Motor neuron (in vitro differentiated cells): ENCODE measurements at places on chromosomes 1 and 21. TPM values are rescaled to one million over a fixed set of nuclear protein-coding genes. Genes with fewer than 3 reads are reported as not detected.
A peak's percentile ranks its signal among the peaks of the same experiment; 100 is the strongest.

The DPM3 gene
- total RNA-seq = 131 and 142 TPM in 2 replicates

The MR1 gene
- total RNA-seq = 18.6 and 18.9 TPM in 2 replicates

The CRNN gene
- total RNA-seq = 0.35 TPM in 1 of 2 replicates, not detected in the other

The CD247 gene
- total RNA-seq = 3.2 and 3.9 TPM in 2 replicates

- ATAC-seq = peak; percentile 49
Observed at GRCh38 chr1:242199776-242200458, 201.0 kb upstream of the MAP1LC3C start.

DNA sequence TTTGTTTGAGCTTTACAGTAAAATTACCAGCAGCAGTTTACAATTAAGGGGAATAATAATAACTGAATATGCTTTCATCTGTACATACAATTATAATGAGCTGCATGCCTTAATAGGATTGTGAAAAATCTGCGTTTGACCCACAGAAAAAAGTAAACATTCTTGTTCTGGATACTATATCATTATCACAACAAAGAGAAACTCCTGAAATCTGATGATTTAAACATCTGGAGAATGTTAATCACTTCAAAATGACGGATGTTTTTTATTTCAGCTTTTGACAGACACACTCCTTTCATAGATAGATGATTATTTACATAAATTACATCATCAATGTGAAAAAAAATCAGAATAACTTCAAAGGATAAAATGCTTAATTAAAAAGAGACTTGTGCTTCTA, 58.5 kb downstream of the TYW3 start:
- ATAC-seq = no peak

- ATAC-seq = no peak
Observed at GRCh38 chr1:239742416-239743109, 349.1 kb upstream of the FMN2 start.

GRCh38 chr1:160406131-160406968, 6.0 kb downstream of the VANGL2 start:
- no peak for ATAC-seq

DNA sequence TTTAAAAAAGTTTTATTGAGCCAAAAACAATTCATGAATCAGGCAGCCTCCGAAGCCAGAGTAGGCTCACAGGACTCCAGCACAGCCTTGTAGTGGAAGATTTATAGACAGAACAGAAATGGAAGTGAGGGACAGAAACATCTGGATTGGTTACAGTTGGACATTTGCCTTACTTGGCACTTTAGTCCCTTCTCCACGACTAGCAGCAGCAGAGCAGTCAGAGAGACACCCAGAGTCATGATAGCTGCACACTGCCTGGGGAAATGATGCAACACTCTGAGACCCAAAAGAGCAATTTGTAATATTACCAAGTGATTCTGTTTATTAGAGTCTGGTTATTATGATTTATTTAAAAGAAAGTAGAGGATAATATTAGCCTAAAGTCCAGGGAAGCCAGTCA, 72.2 kb upstream of the KRTAP11-1 start:
- ATAC-seq = peak; percentile 36

DNA sequence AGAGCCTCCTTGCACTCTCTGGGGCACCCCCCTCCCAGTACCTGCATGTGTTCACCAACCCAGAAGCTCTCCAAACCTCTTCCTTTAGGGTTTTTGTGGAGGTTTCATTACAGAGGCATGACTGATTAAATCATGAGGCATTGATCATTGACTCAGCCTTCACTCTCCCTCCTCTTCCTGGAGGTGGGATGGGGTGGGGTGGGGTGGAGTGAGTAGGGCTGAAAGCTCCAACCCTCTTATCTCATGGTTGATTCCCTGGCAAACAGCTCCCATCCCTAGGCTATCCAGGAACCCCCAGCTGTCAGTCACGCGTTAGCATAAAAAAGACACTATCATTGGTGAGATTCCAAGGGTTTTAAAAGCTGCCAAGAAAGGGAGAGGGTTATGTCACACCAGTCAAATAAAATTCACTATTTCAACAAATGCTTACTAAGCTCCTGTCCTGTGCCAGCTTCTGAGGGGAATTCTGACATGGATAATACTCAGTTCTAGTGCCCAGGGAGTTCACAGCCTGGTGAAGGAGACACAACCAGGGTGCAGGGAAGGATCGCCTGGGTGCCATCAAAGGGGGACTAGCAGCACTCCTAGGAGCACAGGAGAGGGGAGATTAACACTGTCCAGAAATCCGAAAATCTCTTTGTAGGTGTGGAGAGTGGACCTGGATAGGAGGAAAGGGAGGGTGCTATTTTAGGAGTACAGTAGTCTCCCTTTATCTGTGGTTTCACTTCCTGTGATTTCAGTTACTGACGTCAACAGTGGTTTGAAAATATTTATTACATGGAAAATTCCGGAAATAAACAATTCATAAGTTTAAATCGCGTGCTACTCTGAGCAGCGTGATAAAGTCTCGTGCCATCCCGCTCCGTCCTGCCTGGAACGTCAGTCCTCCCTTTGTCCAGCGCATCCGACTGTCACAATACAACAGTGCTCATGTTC, 6.8 kb upstream of the IL24 start:
- ATAC-seq = no peak

DNA sequence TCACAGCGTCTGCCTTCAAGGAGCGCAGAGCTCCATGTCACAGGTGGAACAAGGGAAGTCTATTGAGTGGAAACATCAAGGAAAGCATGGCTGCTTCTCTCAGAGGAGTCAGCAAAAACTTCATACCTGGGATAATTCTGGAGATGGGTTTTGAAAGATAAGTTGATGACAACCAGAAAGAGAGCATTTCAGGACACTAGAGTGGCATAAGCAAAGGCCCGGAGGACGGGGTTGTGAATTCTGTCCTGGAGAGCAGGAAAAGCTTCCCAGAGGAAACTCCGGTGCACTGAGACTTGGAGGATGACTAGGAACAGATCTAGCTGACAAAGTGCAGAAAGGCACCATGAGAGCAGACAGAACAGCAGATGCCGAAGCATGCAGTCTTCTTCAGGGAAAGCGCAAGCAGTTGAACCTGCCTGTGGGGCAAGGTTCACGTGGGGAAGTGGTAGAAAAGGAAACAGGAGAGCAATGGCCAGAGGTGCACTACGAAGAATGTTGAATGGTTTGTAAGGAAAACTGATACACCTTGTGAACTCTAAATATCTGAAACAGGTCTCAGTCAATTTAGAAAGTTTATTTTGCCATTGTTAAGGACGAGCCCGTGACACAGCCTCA, 222.9 kb downstream of the PLPP3 start:
- no peak for ATAC-seq

- no peak for ATAC-seq
Observed at GRCh38 chr1:51624855-51625254, 8.0 kb downstream of the OSBPL9 start.
